Retinal pigment epithelial cell (primary cell): ENCODE measurements at places on chromosomes 4 and X.

DNA sequence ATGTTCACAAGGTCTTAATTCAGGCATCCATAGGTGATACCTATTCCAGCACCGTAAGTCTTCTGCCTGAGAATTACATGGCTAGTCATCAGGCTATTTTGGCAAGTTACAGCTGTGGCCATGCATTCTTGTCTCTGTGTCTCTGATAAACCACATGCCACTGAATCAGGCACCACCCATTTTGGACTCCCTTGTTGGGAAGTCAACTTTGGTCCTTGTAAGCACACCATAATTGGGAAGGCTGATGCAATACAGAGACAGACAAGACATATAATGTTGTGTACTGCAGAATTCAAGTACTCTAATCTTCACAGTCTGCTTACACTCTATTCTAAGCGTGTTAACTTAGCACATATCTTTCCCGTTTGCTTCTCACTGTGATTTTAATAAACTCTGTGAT lies 483.7 kb upstream of the FTHL17 start:
- no peak for DNase-seq

DNA sequence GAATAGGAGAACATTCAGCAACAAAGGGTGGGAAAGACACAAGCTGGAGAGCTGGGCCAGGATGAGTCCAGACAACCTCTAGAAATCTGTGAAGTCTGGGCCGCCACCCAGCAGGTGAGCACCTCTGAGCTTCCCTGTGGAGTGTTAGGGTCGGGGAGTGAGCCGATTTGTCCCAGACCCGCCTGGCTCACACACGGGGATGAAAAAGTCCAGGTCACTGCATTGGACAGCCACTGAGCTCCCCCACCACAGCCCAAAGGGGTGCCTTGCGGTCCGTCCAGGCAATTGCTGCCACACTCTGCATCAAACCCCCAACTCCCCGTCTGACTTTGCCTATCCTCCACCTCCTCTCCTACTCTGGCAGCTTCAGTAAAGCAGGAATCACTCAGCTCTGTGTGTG lies 38.7 kb downstream of the NHSL2 start:
- no peak for DNase-seq

DNA sequence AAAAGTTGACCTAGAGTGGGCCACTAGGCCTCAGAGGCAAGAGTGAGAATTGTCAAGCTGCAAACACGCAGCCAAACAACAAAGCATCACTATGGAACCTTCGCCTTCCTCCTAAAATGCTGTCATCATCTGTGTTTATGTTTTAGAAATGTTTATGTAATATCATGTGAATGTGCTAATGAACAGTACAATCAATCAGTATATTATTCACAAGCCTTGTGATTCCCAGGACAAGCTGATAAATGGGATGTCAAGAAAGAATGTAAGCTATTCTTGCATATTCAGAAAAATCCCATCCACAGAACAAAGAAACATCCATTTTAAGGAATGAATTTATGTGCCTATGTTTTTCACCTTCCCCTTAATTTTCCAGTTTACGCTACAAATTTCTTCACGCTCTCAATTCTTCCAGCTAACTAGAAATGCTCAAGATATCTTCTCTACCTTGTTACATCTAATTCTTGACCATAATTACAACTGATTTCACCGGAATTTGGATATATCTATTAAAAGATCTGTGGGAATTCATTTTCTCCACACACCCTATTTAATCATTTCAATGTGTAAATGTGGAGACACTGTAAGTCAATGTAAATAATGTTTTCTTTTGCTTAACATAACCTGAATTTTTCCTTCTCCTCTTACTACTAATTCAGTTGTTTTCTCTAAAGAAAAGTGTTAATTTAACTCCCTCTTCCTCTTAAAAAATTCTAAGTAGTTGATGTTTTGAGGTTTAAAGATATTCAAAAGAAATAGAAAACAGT lies 65.5 kb downstream of the LEF1 start:
- no peak for DNase-seq

GRCh38 chr4:184252136-184253071 lies 34.7 kb upstream of the ENPP6 start:
- no peak for DNase-seq

- no peak for DNase-seq
Observed at GRCh38 chr4:185589067-185589836, 53.9 kb upstream of the PDLIM3 start.

- no peak for DNase-seq
Observed at GRCh38 chr4:122583906-122584305, 37.0 kb downstream of the IL21 start.

GRCh38 chrX:15988661-15989603 lies 134.3 kb upstream of the AP1S2 start:
- peak; percentile 70 for DNase-seq

DNA sequence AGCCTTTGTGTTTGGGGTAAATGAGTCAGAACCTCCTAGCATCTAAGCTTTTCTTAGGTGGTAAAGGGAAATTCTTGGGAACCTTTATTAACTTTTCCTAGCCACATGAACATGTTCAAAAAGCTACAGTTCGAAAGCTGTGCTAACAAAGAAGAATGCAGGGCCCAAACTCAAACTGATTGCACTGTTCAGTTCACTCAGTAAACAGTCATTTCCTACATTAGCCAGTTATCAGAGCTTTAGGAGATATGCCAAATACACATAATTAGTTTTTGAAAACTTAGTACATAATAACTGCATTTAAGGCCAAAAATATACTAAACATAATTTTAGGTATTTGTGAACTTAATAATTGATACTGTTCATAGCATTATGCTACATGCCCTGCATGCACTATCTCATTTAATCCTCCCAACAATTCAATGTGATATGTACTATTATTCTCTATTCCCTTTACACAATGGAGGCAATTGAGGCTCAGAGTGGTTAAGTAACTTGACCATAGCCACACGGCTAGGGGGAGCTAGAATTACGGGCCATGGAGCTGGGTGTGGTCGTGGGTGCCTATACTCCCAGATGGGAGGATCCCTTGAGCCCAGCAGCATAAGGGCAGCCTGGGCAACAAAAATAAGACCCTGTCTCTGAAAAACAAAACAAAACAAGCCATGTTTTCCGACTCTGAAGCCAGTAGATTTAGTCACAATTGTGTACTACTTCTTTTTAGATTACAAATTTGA lies 43.9 kb upstream of the PDGFRA start:
- DNase-seq: no peak

DNA sequence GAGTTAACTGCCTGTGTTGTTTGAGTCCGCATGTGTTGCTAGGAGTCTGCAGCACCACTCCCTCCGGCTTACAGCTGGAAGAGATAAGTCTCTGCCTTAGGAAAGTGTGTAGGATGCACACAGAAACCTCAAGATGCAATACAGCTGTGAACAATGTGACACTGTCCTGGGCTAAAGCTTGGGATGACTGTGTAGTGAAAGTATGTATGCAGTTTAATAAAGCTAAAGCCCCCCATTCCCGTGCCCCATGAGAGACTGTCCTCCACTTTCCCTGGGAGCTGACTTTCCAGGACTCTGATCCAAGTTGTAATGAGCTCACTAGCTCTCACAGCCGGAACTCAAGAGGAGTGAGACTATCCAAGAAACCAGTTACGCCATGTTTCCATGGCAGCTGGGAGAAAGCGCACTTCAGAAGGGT lies 156.6 kb upstream of the FTHL17 start:
- no peak for DNase-seq

DNA sequence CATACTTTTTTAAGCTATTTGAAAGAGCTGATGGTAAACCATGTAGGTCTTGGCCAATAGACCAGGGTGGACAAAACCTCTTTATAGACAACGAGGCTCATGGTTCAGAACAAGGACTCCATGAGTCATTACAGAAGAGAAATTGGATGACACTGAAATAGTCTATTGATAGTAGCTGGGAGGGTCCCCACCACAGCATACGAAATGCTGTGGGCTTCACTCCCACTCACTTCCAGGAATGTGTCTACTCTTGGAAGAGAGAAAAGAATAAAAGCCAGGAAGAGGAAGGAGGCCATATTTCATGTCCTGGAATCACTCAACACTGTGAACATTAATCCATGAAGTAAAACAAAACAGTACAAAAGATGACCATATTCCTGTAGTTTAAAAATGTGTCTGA lies 82.3 kb upstream of the MXRA5 start:
- no peak for DNase-seq

GRCh38 chr4:87543835-87544461 lies 14.8 kb upstream of the SPARCL1 start:
- DNase-seq: no peak

GRCh38 chr4:176238157-176238610 lies 30.8 kb downstream of the ASB5 start:
- peak; percentile 74 for DNase-seq
